ENCODE measurements at places on chromosomes 6 and 20. TPM values are rescaled to one million over a fixed set of nuclear protein-coding genes. Genes with fewer than 3 reads are reported as not detected.

The VGLL2 gene
- total RNA-seq = not detected

The TCF21 gene
- 0.22 TPM for total RNA-seq

The EEF1E1 gene
- 119 TPM for total RNA-seq

The LTB gene
- 0.15 TPM for total RNA-seq
